ENCODE measurements at places on chromosomes 6 and 20.

GRCh38 chr6:152973916-152974315 is 8.9 kb downstream of the FBXO5 start:
- DNase-seq: no peak

DNA sequence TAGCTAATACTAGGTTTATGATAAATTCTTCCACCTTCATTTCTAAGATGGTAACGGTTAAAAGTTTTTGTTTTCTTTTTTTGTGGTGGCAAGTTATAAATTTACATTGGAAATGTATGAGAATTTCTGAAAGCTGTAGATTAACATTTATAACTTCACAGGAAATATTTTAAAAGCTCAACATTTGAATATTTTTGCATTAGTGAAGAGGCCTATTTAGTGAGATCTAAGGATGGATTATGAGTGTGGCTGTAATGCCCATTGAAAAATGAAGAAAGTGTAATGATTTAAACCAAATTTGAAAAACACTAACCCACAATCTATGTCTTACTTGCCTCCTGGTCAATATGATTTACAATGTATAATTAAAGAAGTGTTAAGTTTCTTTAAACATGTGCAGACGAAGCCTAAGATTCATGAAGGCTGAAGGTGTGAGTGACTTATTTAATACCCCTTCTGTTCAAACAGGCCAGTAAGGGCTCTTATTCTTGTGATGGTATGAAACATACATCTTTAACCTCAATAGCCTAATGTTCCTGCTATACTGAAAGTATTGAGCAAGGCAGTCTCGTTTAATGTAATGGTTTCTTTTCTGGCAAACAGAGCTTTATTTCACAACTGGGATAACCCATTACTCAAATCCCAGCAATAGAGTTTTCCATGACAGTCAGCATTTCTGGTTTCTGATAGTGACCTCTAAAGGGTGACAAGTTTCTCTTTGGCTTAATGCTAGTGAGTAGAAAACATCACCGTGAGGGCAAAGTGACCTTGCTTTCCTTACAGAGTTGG is 13.2 kb downstream of the HDGFL1 start:
- peak; percentile 4 for DNase-seq

GRCh38 chr6:71478834-71479541 is 190.4 kb downstream of the OGFRL1 start:
- DNase-seq: peak; percentile 51

DNA sequence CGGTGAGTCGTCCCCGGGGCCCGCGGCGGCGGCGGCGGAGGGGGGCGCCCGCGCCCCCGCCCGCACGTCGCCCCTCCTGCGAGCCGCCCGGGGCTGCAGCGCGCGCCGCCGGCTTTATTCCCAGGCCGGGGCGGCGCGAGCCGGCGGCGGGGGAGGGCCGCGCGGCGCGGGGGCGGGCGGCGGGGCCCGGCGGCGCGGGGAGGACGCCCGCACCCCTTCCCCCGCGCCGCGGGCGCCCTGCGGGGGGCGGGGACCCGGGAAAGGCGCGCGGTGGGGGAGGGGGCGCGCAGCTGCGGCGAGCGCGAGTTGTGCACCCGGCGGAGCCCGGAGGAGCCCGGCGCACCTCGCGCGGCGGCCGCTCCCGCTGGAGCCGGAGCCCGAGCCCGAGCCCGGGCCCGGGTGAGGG is 646 bp downstream of the HMGA1 start:
- DNase-seq: peak; percentile 39

- DNase-seq: peak; percentile 74
These were observed 8.1 kb downstream of the TLDC2 start for GRCh38 chr20:36883977-36884535.

- no peak for DNase-seq
These were observed 468.1 kb downstream of the CD83 start for GRCh38 chr6:14585689-14586088.

GRCh38 chr6:155498370-155498769 is 42.7 kb upstream of the NOX3 start:
- no peak for DNase-seq

DNA sequence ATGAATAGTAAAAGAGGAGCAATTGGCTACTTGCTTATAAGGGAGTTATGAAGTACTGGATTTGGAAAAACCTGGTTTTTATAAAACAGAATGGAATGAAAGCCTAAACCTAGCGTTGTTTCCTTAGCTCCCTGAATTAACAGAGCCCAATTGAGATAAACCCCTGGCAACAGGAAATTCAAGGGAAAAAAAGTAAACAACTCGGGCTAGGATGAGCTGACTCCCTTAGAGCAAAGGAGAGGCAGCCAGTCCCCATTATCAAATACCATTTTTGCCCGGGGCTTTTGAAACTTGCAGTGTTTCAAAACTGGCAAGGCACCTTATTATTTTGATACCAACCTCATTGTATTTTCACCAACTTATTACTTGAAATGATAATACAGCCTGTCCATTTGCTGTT is 587.5 kb downstream of the CD109 start:
- no peak for DNase-seq

DNA sequence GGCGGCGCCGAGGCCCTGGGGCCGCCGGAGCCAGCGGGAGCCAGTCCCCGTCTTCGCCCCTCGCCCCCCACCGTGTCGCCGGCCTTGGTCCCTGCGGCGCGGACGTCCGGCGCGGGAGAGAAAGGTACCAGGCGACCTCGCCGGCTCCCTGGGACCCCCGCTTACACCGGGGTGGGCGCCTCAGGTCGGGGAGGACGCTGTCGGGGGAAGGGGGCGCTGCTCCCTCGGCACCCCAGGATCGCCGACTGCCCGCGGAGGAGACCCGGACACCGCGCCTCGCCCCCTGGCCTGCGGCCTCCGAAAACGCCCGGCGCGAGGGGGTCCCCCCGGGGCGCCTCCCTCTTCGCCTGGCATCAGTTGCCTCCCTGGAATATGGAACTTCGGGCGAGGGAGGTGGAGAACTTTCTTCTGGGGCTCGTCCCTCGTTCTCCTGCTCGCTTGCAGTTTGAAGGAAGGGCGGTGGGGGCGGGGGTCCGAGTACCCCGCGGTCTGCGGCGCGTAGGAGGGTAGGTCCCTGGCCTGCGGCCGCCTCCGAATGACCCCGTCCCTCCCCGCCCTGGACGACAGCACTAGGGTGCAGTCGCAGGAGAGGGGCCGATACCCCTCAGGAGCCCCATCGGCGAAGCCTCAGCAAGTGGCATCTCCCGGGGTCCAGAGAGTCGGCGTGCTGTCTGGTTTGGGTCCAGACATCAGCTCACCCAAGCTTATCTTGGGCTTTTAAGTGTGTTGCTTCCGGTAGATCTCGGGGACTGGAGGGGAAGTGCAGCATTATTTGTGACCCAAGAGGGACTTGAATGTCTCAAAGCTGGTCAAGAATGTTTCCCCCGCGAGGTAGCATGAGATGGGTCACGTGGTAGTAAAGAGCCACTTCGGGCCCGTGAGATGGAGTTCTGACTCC is 549 bp downstream of the ANKRD6 start:
- DNase-seq: peak; percentile 41

DNA sequence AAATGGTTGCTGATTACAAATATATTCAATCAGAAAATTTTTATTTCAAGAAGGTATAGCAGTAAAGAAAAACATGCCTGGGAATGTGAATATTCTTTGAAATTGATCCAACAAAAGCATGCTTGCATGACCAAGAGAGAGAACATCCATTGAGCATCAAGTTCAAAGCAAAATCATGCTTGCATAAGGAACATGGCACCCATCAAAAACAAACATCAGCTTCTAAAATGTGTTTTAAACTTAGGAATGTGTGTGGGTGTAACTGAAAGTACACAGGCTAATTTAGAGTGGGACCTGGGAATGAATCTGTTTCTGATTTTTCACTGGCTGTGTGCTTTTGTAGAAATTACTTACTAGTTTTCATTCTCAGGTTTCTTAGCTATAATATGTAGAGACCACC is 5.6 kb downstream of the SLC17A5 start:
- DNase-seq: no peak

- DNase-seq: no peak
These were observed 52.1 kb downstream of the TMEM200A start for GRCh38 chr6:130417951-130418350.

DNA sequence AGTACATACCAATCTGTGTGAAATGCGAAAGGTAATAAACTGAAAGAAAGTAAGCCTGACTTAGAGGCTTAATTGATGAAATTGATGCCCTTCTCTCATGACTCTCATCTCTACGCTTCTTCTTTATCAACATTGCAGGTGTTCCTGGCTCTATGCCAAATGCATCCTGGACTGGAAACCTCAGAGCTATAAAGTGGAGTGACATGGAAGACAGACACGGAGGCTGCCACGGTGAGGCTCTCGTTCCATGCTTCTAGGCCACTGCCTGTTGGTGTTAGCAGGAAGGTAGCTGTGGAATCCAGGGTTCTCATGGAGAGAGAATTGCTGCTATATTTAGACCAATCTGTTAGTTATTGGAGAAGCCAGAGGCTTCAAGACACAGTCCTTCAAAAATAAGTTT is 73.2 kb downstream of the C6orf52 start:
- no peak for DNase-seq

GRCh38 chr6:134911547-134911946 is 38.4 kb downstream of the ALDH8A1 start:
- DNase-seq: no peak

GRCh38 chr20:16423311-16424212 is 149.7 kb downstream of the KIF16B start:
- no peak for DNase-seq

GRCh38 chr6:87641065-87641692 is 51.2 kb downstream of the ORC3 start:
- DNase-seq: no peak

DNA sequence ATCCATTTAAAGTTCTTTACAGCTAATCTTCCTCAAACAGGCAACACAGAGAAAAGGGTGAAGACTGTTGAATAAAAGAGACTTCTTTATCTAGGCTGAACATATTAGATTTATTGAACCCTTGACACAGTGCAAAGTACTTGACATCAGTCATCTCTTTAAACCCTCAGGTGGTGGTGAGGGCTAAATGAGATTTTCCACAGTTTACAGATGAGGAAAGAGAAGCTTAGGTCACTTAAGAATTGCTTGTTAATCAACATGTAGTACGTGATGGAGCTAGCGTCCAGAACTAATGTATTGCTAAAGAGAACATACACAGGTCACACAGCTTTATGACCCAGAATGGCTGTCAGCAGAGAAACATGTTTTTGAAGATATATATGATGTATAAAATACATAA is 193.4 kb upstream of the LAMP5 start:
- no peak for DNase-seq

DNA sequence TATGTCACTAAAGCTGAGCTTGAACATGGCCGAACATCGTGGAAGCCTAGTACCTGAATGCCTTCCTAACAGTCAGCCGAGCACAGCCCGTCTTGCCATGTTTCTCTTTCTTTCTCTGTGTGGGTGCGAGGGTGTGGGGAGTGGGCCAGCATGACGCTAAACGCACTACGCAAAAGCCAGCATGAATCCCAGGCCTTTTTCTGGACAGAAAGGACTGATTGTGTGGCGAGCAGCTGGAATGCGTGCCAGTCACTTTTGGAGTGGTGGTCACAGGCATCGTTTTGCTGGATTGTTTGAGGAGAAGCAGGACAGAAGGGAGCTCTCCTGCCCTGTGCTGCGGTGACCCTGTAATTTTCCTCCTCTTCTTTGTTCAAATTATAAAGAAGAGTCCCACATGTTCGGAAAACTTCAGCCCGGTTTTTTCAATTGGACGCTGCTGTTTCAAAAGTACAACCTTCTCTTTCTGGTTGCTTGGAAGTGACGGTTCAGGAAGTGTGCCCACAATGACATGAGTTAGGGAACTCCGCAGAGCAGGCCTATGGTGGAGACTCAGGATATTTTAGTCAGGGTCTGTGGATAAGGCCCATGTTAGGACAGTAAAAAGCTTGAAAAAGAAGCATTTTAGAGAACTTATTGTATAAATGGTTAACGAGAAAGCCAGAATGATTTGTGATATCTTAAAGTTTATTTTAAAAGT is 54.3 kb downstream of the PDE7B start:
- DNase-seq: no peak

GRCh38 chr6:73258721-73259120 is 4.3 kb downstream of the KHDC1 start:
- no peak for DNase-seq

DNA sequence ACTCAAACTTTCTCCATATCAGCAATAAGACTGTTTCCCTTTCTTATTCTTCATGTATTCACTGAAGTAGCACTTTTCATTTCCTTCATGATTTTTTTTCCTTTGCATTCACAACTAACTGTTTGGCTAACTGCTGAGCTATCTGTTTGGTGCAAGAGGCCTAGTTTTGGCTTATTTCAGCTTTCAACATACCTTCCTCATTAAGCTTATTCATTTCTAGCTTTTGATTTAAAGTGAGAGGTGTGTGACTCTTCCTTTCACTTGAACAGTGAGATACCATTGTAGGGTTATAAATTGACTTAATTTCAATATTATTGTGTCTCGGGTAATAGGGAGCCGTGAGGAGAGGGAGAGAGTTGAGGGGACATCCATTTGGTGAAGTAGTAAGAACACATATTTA is 262.0 kb upstream of the PREP start:
- no peak for DNase-seq

- DNase-seq: no peak
These were observed 23.1 kb downstream of the PHACTR2 start for GRCh38 chr6:143700684-143701348.

GRCh38 chr6:42239736-42240375 is 22.2 kb upstream of the MRPS10 start:
- DNase-seq: no peak

DNA sequence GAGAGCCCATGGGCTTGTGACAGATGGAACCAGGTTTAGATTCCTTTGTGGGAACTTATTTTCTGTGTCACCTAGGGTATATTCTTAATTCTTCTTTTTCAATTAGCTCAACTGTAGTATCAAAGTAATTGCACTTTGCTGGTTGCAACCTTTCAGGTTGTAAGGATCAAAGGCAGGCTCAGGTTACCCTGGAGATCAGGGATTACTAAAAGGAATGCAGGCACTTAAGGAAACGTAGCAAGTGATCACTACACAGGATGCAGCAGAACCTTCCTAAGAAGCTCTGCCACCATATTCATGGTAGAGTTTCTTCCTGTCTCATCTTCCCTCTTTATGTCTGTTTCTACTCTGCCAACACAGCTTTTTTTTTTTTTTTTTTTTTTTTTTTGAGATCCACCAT is 133.2 kb upstream of the JAG1 start:
- no peak for DNase-seq

DNA sequence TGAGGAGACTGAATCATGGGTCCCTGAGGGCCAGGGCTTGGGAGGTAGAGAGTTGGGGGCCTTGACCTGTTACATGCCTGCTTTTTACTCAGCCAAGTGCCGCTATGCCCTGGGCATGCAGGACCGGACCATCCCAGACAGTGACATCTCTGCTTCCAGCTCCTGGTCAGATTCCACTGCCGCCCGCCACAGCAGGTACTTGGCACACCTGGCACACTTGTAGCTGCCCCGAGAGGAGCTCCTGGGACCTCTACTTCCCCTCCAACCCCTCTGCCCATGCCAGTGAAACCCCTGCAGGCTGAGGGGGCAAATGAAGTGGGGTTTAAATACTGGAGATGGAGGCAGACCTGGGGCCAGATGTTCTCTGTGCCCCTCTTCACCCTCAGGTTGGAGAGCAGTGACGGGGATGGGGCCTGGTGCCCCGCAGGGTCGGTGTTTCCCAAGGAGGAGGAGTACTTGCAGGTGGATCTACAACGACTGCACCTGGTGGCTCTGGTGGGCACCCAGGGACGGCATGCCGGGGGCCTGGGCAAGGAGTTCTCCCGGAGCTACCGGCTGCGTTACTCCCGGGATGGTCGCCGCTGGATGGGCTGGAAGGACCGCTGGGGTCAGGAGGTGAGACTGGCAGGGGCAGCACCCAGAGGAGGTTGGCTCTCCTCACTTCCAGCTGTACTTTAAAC is 4.6 kb downstream of the DDR1 start:
- DNase-seq: no peak

GRCh38 chr6:3334555-3334954 is 75.8 kb downstream of the PSMG4 start:
- no peak for DNase-seq

GRCh38 chr20:12594410-12595088 is 414.2 kb upstream of the SPTLC3 start:
- DNase-seq: no peak
